Stimulated activated CD8-positive, alpha-beta memory T cell treated with anti-CD3 and anti-CD28 coated beads, Interleukin-4, amount 100 ng/mL, for 24 hours (primary cell): ENCODE measurements at places on chromosomes 7 and 10.

GRCh38 chr7:142438235-142438922, 180.5 kb upstream of the PRSS58 start:
- no peak for DNase-seq

GRCh38 chr10:96588616-96589419, 2.0 kb upstream of the TM9SF3 start:
- no peak for DNase-seq

GRCh38 chr7:91752102-91752501, 128.4 kb downstream of the MTERF1 start:
- DNase-seq, result no peak

- no peak for DNase-seq
These were observed 68.0 kb upstream of the NRP1 start for GRCh38 chr10:33402220-33403073.

GRCh38 chr7:135341049-135341448, 107.4 kb downstream of the STRA8 start:
- no peak for DNase-seq

- DNase-seq, result no peak
These were observed 26.6 kb downstream of the RHEB start for GRCh38 chr7:151493083-151493482.

GRCh38 chr10:28853195-28853594, 175.9 kb downstream of the BAMBI start:
- no peak for DNase-seq

- no peak for DNase-seq
These were observed 10.9 kb downstream of the SEC31B start for GRCh38 chr10:100508691-100509150.

- DNase-seq, result no peak
These were observed 14.6 kb downstream of the ZCWPW1 start for GRCh38 chr7:100413889-100414288.

GRCh38 chr7:98185101-98185500, 26.1 kb upstream of the BHLHA15 start:
- DNase-seq, result no peak

- no peak for DNase-seq
These were observed 37.3 kb upstream of the TMEM248 start for GRCh38 chr7:66883716-66884115.

DNA sequence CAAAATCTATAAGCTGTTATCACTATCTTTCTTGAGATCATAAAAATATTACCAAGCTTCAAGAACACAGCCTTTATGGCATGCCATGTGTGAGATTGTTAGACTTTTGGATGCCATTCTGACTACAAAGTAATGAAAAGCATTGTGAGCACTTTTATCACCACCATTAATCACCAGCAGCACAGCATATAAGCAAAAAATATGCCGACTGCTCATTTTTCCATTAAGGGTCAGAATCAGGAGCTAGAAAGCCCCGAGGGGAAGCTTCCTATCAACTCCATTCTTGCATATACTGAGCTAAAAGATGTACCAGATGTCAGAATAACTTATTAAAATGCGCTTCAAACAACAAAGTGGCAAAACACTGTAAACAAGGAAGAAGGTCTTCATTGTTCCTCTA, 114.3 kb downstream of the LMBR1 start:
- DNase-seq, result no peak

DNA sequence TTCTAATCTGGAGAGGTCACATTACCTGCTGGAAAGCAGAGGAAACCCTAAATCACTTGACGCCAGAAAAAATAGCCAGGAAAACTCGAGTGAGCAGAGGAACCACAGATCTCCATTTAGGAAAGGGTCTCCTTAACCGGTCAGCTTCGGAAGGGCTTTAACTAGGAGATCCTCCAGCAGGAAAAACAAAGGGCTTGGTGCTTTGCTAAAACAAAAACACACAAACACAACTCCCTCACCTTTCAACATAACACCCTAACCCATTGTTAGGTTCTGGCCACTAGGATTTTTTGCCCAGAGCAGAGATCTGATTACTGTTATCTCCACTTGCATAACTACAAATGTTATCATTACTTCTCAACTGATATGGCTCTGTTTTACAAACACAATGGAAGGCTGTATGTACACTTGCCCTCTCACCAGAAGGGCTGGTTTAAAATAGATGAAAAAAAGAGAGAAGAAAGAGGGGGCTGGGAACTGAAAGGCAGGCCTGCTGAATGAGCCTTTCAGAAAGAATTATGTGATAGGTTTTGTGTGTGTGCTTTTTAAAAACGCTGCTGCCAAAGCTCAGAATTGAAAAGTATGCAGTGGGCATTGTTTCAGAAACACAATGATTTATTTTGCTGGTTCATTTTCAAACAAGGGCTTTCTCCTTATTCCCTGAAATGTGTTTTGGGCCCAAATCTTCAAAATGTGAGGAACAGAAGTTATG, 161.5 kb downstream of the FGFR2 start:
- DNase-seq, result no peak

- no peak for DNase-seq
These were observed 16.2 kb upstream of the TNRC18 start for GRCh38 chr7:5439572-5440496.
